ENCODE measurements at places on chromosomes 1 and 21.

DNA sequence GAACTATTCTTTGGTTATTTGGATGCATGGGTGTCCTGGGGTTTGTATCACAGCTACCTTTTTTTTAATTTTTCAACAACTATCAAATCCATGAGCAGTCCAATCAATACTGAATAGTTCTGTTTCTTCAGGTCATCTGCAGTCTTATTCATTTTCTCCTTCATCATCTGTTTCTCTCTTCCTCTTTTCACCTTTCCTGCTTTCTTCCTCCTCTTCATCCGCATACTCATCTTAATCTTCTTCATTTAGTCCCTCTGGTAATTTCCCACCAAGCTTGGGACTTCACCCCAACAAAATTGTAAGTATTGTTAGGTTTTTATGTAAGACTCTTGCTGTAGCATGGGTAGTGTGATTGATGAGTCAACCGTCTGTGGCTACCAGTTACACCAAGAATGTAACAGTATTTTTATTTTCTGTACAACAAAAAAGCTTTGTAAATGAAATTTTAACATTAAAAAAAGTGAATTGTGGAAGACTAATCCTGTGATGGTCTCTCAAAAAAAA, 184.1 kb upstream of the RNPC3 start:
- no peak for DNase-seq

DNA sequence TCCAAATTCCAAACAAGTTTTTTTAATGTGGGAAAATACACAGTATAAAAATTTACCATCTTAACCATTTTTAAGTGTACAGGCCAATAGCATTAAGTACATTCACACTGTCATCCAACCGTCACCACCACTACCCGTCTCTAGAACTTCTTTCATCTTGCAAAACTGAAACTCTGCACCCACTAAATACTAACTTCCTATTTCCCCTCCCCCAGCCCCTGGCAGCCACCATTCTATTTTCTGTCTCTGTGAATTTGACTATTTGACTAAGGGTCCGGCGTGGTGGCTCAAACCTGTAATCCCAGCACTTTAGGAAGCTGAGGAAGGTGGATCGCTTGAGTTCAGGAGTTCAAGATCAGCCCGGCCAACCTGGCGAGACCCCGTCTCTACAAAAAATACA, 36.1 kb downstream of the CLSTN1 start:
- no peak for DNase-seq

- no peak for DNase-seq
Observed at GRCh38 chr1:150557813-150558212, 8.6 kb downstream of the ADAMTSL4 start.

GRCh38 chr1:221170171-221170570, 290.9 kb downstream of the HLX start:
- no peak for DNase-seq

Data from stimulated activated CD8-positive, alpha-beta memory T cell treated with anti-CD3 and anti-CD28 coated beads, Interleukin-15, amount 100 ng/mL, for 1 hour (primary cell).